ENCODE measurements at places on chromosomes 12 and 14. TPM values are rescaled to one million over a fixed set of nuclear protein-coding genes. Genes with fewer than 3 reads are reported as not detected.
A peak's percentile ranks its signal among the peaks of the same experiment; 100 is the strongest.

- H3K27me3 ChIP-seq: no peaks in the 10 kb centered on the region
- H3K27ac ChIP-seq: peak overlapping the region; percentile 78
- peak; percentile 83 for DNase-seq
- peaks cover 8% of the 10 kb centered on the region for H3K36me3 ChIP-seq
These were observed 9.7 kb upstream of the IFI27 start for GRCh38 chr14:94100847-94101246.

Gene PLBD1
- total RNA-seq: not detected

DNA sequence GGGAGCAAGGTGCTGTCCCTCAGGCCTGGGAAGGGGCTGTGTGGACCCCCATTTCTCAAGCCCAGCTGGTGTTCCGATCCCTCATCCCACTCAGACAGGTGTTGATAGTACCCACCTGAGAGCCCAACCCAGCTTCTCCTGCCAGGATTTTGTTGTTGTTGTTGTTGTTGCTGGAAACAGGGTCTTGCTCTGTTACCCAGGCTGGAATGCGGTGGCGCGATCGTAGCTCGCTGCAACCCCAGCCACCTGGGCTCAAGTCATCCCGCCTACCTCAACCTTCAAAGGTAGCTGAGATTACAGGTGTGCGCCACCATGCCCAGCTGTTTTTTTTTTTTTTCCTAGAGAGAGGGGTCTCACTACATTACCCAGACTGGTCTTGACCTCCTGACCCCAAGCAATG is 209.9 kb downstream of the PHETA1 start:
- no peaks in the 10 kb centered on the region for H3K4me1 ChIP-seq
- H3K36me3 ChIP-seq: no peaks in the 10 kb centered on the region
- no peak overlapping the region for H3K27ac ChIP-seq
- H3K4me3 ChIP-seq: no peak overlapping the region
- peaks cover 26% of the 10 kb centered on the region for H3K27me3 ChIP-seq
- DNase-seq: no peak

DNA sequence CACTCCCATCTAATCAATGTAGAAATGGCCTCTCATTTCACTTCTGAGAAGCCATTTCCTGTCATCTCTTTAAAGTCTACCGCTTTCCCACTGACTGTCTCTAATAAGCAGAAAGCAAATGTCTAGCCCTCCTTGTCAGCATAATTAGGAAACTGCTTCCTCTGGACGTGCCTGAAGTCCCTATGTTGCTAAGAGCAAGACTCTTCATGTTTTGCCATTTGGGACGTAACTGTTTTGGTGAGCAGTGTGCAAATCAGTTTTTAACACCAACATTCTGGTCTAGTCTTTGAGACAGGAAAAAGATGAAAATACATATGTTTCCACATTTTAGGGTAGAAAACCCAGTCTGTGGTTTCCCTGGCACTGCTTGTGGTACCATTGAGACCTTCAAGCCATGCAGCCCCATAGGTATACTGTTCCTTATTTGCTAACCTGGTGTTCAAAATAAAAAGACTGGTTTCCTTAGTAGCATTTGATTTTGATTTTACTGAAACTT is 22.2 kb downstream of the IFNG start:
- no peak overlapping the region for H3K4me3 ChIP-seq
- no peak overlapping the region for H3K27ac ChIP-seq
- H3K36me3 ChIP-seq: no peaks in the 10 kb centered on the region
- no peak for DNase-seq
- peaks cover 3% of the 10 kb centered on the region for H3K27me3 ChIP-seq

GRCh38 chr12:55614764-55615163 is 21.9 kb upstream of the OR10P1 start:
- no peak overlapping the region for H3K27ac ChIP-seq
- H3K4me1 ChIP-seq: peaks cover 3% of the 10 kb centered on the region
- no peak for DNase-seq
- no peaks in the 10 kb centered on the region for H3K36me3 ChIP-seq

GRCh38 chr14:97638864-97639263 is 841.7 kb downstream of the VRK1 start:
- no peak overlapping the region for H3K27ac ChIP-seq
- H3K27me3 ChIP-seq: no peaks in the 10 kb centered on the region
- H3K4me1 ChIP-seq: no peaks in the 10 kb centered on the region
- DNase-seq: no peak

- peak overlapping the region; percentile 76 for H3K27ac ChIP-seq
- H3K36me3 ChIP-seq: peaks cover 47% of the 10 kb centered on the region
- H3K4me1 ChIP-seq: peaks cover 51% of the 10 kb centered on the region
- peak overlapping the region; percentile 77 for H3K4me3 ChIP-seq
- no peak for DNase-seq
These were observed 4.9 kb downstream of the DUSP6 start for GRCh38 chr12:89347325-89347829.

DNA sequence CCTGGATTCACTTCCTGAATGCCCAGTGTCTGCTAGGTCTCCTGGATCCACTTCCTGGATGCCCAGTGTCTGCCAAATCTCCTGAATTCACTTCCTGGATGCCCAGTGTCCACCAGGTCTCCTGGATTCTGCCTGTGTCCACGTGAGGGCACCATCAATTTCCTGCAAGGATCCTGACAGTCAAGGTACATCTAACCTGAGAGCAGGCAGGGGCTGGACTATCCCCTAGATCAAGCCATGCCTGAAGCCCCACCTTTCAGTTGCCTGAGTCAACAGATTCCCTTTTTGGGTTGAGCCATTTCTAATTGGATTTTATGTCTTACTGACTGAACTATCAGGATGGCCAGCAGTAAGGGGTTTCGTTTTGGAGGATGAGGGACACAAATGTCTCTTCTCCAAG is 49.5 kb downstream of the GALNT9 start:
- peaks cover 18% of the 10 kb centered on the region for H3K27me3 ChIP-seq
- no peaks in the 10 kb centered on the region for H3K36me3 ChIP-seq
- H3K27ac ChIP-seq: no peak overlapping the region
- H3K4me3 ChIP-seq: no peak overlapping the region
- DNase-seq: no peak

- no peaks in the 10 kb centered on the region for H3K27me3 ChIP-seq
- peaks cover 47% of the 10 kb centered on the region for H3K4me1 ChIP-seq
- peak overlapping the region; percentile 66 for H3K27ac ChIP-seq
- peak overlapping the region; percentile 90 for H3K4me3 ChIP-seq
These were observed 9.4 kb downstream of the AHNAK2 start for GRCh38 chr14:104968541-104969401.

Gene PRR4
- total RNA-seq: 1.3 TPM

DNA sequence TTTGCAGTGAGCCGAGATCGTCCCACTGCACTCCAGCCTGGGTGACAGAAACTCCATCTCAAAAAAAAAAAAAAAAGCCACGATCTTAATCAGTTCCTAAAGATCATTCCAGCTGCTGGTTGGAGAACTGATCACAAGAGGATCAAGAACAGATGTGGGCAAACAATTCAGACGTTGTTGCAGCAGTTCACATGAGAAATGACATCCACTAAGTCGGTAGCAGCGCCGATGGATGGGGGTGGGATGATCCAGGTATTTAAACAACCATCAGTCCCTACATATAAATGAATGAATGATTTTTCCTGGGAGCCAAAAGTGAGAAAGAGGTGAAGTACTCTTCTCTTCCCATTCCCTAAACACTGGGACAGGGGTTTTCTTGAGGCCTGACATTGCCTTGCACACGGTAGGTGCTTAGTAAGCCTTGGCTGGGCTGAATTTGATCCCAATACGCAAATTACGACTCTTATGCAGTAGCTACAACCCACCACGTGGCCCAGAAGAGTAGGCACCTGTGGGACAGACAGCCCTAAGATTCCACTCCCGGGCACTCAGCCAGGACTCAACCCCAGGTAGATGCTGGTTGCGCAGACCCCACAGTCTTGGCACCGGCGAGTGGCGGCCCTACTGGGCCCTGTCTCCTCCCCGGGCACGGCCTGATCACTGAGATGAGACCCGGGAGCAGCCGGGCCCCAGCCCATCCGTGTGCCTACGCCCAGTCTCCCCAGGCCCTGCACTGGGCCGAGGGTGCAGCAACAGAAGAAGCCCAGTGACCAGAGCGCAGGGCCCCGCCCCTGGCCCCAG is 565 bp downstream of the SPRYD3 start:
- H3K27ac ChIP-seq: peak overlapping the region; percentile 99
- peaks cover 19% of the 10 kb centered on the region for H3K36me3 ChIP-seq
- H3K27me3 ChIP-seq: peaks cover 4% of the 10 kb centered on the region
- H3K4me1 ChIP-seq: peaks cover 38% of the 10 kb centered on the region
- peak overlapping the region; percentile 94 for H3K4me3 ChIP-seq
- DNase-seq: no peak

Gene FGF23
- total RNA-seq: not detected

GRCh38 chr12:96326628-96327227 is 73.5 kb downstream of the CDK17 start:
- peaks cover 7% of the 10 kb centered on the region for H3K4me1 ChIP-seq
- H3K27ac ChIP-seq: no peak overlapping the region
- no peak for DNase-seq
- H3K4me3 ChIP-seq: no peak overlapping the region
- H3K27me3 ChIP-seq: peaks cover 1% of the 10 kb centered on the region

DNA sequence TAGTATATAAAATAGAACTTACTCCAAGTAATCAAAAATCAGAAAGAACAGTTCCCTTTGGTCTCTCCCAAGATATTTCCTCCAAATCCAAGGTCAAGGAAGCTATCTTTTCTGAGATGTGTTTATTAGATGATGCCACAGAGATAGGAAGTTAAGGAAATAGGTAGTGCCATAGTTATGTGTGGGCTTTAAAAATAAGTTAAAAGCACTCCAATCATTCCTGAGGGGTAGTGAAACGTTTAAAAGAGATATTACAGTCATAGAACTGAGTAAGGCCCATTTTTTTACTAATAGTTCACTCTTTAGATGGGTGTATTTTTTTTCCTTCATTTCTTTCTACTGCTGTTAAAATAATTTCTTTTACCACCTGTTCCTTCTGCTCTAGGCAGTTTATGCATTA is 1630.9 kb upstream of the SEL1L start:
- no peaks in the 10 kb centered on the region for H3K36me3 ChIP-seq
- peak overlapping the region; percentile 56 for H3K27ac ChIP-seq
- no peak overlapping the region for H3K4me3 ChIP-seq
- DNase-seq: no peak
- no peaks in the 10 kb centered on the region for H3K27me3 ChIP-seq
- H3K4me1 ChIP-seq: peaks cover 9% of the 10 kb centered on the region

DNA sequence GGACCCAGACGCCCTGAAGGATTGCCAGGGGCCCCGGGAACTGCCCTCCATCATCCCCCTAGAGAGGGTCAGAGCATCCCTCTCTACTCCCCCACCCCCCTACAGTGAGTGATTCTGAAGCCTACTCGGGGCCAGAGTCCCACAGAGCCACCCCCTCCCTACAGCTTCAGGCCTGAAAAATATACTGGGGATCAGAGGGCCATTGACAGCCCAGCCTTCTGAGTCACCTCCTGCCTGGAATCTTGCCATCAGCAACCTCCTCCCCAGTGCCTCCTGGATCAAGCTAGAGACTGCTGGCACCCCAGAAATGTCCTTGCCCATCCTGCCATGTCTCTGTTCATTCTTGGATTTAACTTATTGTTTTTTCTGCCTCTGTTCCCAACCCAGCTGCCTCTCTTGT is 21.7 kb upstream of the MIA2 start:
- no peak overlapping the region for H3K4me3 ChIP-seq
- no peaks in the 10 kb centered on the region for H3K36me3 ChIP-seq
- H3K27ac ChIP-seq: no peak overlapping the region
- DNase-seq: peak; percentile 8

GRCh38 chr14:58026967-58027366 is 125.0 kb downstream of the ARMH4 start:
- no peak overlapping the region for H3K4me3 ChIP-seq
- no peak overlapping the region for H3K27ac ChIP-seq
- H3K4me1 ChIP-seq: no peaks in the 10 kb centered on the region
- H3K36me3 ChIP-seq: no peaks in the 10 kb centered on the region
- no peaks in the 10 kb centered on the region for H3K27me3 ChIP-seq

DNA sequence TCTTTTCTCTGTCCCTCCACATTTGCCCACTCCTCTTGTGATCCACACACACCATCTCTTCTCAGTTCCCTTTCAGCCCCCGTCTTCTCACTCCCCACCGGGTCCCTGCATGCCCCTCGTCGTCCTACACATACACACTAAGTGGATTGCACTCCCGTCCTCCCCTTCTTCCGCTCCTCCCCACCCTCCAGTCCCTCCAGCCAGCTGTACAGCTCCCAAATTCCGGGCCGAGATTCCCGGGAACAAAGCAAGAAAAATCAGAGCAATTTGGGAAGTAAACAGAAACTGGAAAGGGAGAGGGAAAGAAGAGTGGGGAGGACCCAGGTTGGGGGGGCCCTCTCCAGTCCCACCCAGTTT is 282 bp upstream of the IGFBP6 start:
- DNase-seq: no peak
- H3K27ac ChIP-seq: peak overlapping the region; percentile 95
- peak overlapping the region; percentile 95 for H3K4me3 ChIP-seq

DNA sequence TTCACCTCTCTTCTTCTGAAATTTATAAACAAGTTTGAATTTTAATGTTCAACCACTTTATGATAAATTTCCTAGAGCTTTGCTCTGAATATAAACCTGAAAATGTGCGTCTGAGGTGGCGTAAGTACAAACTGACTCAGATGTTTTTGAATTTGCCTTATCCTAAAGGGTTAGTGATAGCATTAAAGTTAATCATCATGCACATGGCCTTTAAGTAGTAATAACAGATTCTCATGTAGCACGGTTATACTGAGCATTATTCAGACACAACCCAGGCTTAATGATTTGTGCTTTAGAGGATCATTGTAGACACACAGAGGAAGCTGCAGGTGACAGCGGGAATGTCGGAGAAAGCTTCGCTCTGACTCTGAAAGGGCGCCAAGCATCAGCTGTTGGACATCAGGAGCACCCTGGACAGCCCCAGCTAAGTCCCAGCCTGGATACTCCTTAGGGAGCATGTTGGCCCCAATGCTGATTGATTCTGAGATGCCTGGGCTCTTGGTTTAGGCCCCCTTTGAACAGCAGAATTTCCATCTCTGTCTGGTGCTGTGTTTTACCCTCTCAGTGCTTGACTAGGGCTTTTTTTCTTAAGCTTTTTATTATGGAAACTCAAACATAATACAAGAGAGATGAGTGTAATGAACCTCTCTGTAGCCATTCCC is 91.1 kb downstream of the PLXNC1 start:
- peaks cover 25% of the 10 kb centered on the region for H3K27me3 ChIP-seq
- DNase-seq: no peak
- H3K4me3 ChIP-seq: no peak overlapping the region
- no peaks in the 10 kb centered on the region for H3K36me3 ChIP-seq
- no peaks in the 10 kb centered on the region for H3K4me1 ChIP-seq

Gene ANKLE2
- 45.1 TPM for total RNA-seq

Gene FAM161B
- 4.2 TPM for total RNA-seq

Gene LRRC9
- not detected for total RNA-seq

DNA sequence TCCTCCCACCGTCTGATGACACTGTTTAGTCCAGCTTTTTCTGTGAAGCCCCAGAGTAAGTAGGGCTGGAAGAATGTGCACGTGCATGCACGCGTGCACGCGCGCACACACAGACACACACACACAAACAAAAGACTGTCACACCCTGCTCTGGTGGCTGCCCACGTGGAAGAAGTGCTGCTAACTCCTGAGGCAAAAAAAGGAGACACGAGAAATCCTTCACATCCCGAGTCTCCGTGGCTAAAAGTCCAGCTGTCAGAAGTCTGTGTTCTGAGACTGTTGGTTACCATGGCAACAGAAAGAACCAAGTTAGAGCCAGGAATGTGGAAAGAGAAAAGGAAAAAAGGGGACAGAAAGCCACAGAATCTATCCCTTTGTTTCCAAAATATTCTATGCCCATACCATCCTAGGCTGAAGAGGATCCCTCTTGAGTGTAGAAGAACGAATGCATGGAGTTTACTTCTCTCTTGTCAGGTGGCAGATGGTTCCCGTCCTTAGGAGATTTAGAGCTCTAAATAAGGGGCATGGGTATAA is 1.6 kb upstream of the C12orf71 start:
- peaks cover 2% of the 10 kb centered on the region for H3K27me3 ChIP-seq
- peaks cover 4% of the 10 kb centered on the region for H3K36me3 ChIP-seq
- peaks cover 58% of the 10 kb centered on the region for H3K4me1 ChIP-seq
- H3K4me3 ChIP-seq: peak overlapping the region; percentile 3
- H3K27ac ChIP-seq: peak overlapping the region; percentile 55

Measured in HFFc6 (cell line).